Left ventricle myocardium superior (tissue), 1 donor: ENCODE measurements at places on chromosomes 13 and 19.
A peak's percentile ranks its signal among the peaks of the same experiment; 100 is the strongest.

- DNase-seq: no peak
These were observed 191.6 kb downstream of the SHISA2 start for GRCh38 chr13:25860265-25860664.

GRCh38 chr13:101977475-101977874 lies 424.4 kb downstream of the FGF14 start:
- DNase-seq: no peak

- no peak for DNase-seq
These were observed 50.6 kb downstream of the CELF5 start for GRCh38 chr19:3274942-3275582.

- no peak for DNase-seq
These were observed 468.4 kb downstream of the FOXO1 start for GRCh38 chr13:40197936-40198595.

DNA sequence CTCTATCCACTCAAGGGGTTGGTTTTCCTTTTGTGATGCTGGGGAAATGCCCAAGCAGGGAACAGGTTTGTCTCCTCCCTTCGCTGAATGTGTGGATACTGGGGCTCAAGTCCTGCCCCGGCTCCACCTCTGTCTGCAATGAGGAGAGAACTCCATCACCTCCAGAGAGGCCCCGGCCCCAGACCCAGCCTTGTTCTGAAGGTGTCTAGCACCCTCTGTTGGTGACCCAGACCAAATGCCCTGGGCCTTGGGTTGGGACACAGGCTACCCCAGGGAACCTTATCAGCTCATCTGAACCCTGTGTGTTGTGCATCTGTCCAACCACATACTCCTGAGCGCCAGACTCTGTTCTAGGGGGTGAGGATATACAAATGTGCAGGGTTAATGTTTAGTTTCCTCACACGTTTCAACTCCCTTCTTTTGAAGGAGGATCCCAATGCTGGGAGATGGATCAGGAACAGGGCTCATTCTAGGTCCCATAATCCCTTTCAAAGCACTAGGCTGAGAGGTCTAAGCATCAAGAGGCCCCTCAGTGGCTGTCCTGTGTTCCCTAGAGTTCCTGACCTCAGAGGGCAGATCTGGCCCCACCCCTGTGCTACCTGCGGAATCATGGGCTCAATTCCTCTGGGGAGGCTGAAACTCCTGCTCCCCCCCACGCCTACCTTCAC lies 112.5 kb upstream of the SLC7A1 start:
- DNase-seq: peak; percentile 49

DNA sequence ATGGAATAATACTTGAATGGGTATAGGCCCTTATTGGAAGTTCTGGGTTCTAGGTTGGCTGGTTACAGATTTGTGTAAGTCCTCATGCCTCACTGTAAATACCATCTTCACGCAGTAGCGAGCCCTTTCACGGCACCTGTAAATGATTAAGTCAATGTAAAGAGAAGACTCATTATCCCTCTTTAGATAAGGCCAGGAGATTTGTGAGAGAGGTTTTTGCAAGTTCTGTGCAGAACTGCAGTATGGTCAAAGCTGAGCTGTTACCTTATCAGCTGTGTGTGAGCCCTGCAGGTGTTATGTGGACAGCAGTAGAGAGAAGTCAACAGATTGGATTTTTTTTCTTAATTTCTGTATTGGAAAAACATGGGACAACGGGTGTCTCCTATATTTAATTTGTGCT lies 141.6 kb downstream of the SHISA2 start:
- no peak for DNase-seq

- DNase-seq: peak; percentile 44
These were observed 609 bp downstream of the EPS15L1 start for GRCh38 chr19:16470911-16471811.

DNA sequence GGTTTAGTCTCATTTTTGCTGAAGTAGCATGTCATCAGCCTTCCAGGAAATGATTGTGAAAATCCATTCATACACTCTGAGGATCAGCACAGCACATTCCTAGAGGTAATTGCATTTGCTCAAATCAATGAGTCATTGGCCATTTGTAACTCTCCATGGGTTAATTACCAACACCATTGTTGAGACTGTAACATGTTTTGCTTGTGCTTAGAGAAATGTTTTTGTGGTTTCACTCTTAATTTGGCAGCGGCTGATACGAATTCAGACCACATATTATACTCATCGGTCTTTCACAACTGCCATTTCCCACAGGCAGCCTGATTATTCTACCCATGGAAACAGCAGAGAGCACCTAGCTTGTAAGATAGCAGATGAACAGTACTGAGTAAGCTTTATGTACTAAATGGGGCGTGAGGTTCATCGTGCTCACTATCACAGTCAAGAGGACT lies 110.3 kb downstream of the NHLRC3 start:
- DNase-seq: no peak

- DNase-seq: no peak
These were observed 42.4 kb downstream of the ADGRE3 start for GRCh38 chr19:14632286-14632685.

GRCh38 chr19:35704218-35704617 lies at the start of gene ZBTB32:
Gene ZBTB32 (plus strand): TSS chr19:35704558. CDS start chr19:35714627, 10,069 bp downstream.
- peak; percentile 56 for DNase-seq

DNA sequence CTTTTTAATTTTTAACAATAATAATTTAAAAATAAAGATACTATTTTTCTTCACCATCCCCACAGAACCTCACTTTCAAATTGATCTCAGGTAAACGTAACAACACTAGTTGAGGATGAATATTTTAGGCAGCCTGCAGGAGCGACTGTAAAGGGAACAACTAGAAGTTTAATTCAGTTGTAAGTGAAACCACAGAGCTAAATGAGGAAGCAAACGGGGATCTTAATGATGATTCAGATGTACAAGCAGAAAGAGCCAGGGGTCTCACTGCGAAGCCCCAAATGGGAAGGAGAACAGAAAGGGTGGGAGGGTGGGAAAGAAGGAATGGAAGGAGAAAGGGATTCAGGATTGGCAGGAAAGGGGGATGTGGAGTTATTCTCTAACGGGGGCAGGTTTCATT lies 54.6 kb upstream of the RAP2A start:
- no peak for DNase-seq

DNA sequence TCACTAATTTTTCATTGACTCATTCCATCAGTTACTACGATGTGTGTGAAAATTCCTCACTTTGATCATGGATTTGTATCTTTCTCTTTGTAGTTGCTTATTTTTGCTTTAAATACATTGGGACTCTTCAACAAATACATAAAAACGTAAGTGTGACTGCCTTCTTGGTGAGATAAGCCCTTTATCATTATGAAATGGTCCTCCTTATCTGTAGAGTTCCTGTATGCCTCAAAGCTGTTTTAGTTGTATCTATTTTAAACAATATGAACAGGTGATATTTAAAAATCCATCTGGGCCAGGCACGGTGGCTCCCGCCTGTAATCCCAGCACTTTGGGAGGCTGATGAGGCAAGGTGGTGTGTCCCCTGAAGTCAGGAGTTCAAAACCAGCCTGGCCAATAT lies 11.3 kb downstream of the DCUN1D2 start:
- DNase-seq: no peak

GRCh38 chr13:33277946-33278345 lies 7.6 kb downstream of the STARD13 start:
- no peak for DNase-seq

GRCh38 chr13:92681239-92681638 lies 545.4 kb upstream of the GPC6 start:
- DNase-seq: no peak

- no peak for DNase-seq
These were observed 1.8 kb downstream of the DPF1 start for GRCh38 chr19:38221919-38222830.

DNA sequence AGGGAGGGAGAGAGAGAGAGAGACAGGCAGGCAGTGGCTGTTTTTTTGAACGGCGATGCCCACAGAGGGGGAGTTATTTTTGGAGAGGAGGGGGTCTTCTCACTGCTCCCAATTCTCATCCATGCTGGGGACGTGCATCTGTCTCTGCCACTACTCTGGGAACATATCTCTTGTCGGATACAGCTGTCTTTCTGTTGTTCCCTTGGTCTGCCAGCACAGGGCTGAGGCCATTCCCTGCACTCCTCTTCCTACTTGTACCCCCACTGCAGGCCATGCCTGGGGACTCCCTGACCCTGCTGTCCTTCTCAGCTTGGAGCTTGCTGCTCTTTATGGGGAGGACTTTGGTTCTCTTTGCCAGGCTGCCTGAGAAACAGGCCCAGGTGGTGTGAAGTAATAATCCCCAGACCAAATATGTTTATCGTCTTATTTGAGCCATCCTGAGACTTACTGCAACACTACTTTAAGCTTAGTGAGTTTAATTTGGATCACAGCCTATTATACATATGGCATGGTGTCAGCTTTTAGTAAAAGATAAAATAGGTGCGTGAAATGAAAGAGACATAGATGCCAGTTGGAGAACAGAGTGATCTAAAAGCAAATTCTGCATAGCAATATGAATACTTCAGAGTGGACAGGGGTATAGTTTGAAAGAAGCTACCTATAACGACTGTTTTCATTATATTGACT lies 19.1 kb downstream of the LRCH1 start:
- no peak for DNase-seq

DNA sequence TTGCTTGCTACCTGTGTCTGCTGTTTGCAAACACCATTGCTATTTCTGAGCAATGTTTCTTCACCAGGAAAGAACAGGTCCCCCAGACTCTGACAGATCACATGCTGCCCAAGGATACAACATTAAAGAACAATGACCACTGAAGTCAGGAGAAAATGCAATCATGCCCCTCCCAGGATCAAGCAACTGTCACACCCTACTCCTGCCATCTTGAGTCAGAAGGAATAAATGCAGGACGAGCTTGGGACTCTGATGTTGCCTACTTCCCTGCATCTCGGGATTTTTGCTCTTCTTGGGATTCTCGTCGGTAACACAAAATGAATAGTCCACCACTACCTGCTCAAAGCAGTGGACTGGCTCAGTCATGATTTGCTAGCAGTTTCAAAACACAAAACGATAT lies 490.6 kb downstream of the COG6 start:
- no peak for DNase-seq

- no peak for DNase-seq
These were observed 852 bp upstream of the SHISA7 start for GRCh38 chr19:55443824-55444480.

- DNase-seq: no peak
These were observed 421.6 kb upstream of the KLF12 start for GRCh38 chr13:74555651-74556420.
